Choroid plexus epithelial cell (primary cell): ENCODE measurements at places on chromosomes 3 and 15.

DNA sequence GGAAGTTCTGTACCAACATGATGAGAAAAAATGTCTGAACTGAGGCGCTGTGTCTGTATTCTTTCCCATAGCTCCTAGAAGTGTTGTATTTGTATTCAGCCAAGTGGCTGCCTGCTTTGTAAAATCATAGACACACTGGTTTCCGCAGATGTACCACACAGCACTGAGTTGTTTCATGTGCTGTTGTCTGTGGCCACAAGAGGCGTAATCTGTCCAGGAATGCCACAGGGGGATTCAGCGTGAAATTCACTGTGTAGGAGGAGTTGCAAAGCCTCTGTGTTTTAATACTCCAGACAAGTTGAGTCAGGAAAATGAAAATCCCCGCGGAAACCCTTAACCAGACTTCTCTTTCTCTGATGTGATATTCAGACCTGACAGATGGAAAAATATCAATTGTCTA lies 462.2 kb downstream of the NSUN3 start:
- DNase-seq, result peak; percentile 52

- DNase-seq, result peak; percentile 63
These were observed 552.5 kb upstream of the ROBO2 start for GRCh38 chr3:76487446-76487845.

- no peak for DNase-seq
These were observed 36.3 kb upstream of the ARIH1 start for GRCh38 chr15:72437650-72438316.

DNA sequence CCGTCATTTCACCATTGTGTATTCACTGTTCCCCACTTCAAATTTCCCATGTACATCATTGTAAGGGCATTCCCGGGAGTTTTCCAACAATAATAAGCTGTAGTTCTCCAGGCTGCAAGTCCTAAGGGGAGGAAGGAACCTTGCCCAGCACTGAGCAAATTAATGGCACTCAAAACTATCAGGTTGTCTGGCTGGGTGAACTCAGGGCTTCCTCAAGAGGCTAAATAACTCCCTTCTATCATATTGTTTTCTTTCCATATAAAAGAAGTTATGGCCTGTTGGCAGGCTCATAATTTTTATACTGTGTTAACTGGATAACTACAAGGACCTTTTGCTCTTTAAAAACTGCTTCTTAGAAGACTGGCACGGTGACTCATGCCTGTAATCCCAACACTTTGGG lies 71.4 kb downstream of the SEMA6D start:
- no peak for DNase-seq

DNA sequence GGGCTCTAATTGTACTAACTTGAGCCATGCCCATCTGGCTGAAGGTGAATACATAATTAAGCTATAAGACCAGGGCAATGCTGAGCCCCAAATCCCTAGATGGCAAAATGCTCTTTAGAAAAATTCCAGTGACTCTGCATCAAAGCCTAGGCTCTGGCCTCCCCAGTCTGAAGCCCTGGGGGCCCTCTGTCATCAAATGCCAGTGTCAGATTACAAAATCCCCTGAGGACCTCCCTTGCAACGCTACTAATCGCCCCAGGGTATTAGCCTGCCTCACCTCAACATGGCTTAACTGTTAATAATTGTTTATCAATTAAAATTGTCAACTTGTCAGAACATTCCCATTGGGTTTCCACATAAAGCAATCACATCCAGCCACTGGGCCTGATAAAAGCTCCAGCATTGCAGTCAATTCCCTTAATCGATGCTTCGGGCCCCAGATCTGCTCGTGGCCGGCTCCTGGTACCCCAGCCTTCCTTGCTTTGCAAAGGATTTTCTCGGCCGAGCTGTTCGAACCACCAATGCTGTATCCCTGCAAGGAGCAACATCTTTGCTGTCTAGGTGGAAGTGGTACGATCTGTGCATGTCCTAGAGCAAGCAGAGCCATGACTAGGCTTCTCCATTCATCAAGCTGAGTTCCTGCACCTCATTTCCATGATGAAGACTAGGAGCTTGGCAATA lies 151.7 kb downstream of the MEGF11 start:
- no peak for DNase-seq

GRCh38 chr15:50164458-50164857 lies 17.5 kb upstream of the SLC27A2 start:
- peak; percentile 28 for DNase-seq

DNA sequence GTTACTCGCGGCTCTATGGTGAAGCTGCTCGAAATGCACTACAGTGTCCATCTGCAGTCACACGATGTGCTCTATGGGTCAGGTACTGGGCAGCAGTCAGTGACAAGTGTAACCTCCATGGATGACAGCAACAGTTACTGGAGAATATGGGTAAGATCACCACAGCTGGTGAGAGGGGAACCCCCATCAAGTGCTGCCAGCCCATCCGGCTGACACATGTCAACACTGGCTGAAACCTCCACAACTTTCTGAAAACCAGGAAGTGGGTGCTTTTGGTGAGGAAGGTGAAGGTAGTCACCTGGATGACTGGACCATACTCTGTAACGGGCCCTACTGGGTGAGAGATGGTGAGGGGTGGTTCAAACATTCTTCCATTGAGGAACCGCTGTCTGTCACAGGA lies 87.4 kb upstream of the C15orf39 start:
- no peak for DNase-seq

DNA sequence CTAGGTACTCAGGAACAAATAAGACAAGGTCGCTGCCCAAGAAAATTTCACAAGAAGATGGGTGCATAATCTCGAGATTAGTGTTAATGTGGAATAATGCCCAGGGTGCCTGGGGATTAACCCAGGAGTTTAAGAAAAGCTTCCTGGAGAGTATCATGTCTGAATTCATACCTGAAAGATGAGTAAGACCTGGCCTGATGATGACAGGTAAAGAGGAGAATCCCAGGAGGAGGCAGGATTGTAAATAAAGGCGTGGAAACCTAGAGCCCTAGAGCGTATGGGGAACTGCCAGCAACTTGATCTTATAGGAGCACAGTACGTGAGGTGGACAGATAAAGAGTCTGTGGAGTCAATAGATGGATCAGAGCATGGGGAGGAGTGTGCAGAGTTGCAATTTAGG lies 43.0 kb downstream of the ARRDC4 start:
- no peak for DNase-seq

DNA sequence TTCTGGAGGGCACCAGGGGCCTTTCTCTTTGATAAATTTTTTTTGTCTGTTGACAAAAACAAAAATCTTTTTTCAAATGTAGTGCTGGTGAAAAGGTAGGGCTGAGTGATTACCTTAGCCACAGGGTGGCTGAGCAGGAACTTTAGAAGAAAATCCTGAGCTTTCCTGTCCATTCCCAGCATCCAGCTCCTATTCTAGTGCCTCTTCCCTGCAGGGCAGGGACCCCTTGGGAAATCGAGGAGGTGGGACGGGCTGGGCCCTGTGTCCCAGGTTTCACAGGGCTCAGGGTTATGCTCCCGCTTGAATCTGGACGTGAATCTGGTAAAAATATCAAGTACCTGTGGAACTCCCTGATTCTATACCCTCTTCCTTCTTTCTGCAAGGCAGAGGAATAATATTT lies 31.7 kb downstream of the EDEM1 start:
- DNase-seq, result no peak

DNA sequence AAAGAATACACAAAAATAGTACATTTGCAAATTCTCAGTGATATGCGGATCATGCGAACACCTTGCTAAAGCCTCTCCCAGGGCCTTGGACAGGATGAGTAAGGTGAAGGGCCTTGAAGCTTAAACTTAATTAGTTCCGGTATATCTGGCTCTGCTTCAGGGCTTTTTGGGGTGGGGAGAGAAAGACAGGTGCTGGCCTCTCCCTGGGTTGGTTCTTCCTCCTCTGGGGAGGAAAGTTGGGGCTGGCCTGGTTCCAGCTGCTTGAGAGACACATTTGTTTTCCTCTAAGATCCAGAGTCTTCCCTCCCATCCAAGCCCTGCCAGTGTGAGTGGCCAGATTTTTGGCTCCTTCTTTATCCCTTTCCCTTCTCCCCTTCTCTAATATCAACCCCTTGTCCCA lies 64.7 kb upstream of the EPHB3 start:
- no peak for DNase-seq

GRCh38 chr15:56241374-56242105 lies 2.1 kb downstream of the RFX7 start:
- DNase-seq, result peak; percentile 28

DNA sequence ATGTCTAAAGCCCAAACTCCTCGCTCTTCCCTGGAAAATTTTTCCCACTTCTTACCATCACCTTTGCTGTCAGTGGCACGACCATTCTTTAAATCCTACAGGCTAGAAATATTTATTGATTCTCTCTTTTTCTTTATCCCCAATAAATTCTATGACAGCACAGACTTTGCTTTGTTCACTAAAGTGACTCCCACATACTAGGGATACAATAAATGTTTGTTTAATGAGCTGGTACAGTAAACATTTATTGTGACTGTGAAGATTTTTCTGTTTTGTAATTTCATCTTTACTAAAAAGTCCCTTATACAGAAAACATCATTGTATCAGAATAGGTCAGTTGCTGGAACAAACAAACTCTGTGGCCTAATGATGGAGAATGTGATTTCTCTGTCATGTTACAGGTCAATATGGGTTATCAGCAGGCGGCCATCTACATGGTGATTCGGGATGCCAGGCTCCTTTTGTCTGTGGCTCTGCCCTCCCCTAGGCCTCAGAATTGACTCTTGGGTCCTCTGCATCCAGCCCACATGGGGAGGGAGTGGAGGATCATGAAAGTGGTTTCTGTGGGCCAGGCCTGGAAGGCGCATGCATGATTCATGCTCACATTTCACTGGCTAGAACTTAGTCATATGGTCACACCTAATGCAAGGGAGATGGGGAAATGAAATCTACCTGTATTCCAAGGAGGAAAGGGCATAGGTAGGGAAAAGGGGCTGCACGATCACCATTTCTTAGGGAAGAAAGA lies 22.7 kb upstream of the KNG1 start:
- DNase-seq, result no peak

DNA sequence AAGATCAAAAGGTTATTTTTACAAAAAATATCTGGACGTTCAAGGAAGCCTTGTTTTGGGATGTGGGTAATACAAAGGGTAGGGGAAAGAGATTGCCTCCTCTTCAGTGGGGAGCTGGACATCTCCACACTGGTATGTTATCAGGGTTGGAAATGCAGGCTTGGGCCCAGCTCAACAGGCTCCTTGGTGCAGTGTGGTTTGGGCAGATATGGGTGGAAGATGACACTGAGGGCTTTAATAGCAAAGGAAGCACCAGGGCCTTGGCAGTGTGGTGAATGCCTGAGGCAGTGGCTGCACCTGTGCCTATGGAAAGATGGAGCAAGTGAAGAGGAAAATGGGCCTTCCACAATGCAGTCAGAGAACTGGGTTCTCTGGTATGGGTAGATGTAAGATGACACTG lies 11.2 kb upstream of the MED12L start:
- DNase-seq, result no peak

GRCh38 chr15:83310521-83311456 lies 26.3 kb upstream of the BNC1 start:
- peak; percentile 37 for DNase-seq

GRCh38 chr15:49627407-49627877 lies 6.6 kb downstream of the DTWD1 start:
- peak; percentile 85 for DNase-seq

- DNase-seq, result peak; percentile 63
These were observed 58.2 kb downstream of the C3orf70 start for GRCh38 chr3:185094697-185095096.

- no peak for DNase-seq
These were observed 805.3 kb upstream of the LMCD1 start for GRCh38 chr3:7696320-7696719.

DNA sequence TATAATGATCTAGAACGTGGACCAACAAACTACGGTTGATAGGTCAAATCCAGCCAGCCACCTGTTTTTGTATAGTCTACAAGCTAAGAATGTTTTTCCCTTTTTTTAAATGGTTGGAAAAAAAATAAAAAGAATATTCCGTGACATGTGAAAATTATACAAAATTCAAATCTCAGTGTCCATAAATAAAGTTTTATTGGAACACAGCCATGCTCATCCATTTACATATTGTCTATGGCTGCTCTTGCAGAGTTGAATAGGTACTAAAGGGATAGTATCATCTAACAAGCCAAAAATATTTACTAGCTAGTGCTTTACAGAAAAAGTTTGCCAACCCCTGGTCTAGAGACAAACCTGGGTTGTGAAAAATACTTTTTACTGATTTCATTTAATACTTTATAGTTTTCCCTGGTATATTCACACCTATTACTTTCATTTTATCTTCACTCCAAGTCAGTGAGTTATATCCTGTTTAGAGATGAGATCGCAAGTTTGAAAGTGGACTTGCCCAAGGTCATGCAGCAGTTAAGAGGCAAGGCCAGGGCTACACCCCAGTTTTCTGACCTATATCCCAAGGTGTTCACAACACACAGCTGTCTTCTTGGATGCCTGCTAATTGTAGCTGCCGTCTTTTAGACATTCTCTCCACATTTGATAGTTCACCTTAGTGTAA lies 58.4 kb downstream of the IGF2BP2 start:
- no peak for DNase-seq

DNA sequence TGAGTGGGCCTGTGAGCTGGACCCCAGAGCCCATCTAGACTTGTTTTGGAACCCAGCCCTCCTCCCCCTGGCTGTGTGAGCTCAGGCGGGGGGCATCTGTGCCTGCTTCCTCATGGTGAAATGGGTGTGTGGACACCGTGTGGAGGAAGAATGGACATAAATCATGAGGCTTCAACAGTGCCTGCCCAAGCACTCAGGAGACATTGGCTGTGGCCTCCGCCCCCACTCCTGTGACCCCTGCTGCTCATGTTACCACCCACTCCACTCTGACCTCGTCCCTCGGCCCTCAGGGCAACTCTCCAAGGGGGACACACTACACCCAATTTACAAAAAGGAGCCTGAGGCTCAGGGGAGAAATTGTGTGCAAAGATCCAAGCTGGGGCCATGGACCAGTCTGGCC lies 16.6 kb downstream of the TPRA1 start:
- DNase-seq, result no peak

DNA sequence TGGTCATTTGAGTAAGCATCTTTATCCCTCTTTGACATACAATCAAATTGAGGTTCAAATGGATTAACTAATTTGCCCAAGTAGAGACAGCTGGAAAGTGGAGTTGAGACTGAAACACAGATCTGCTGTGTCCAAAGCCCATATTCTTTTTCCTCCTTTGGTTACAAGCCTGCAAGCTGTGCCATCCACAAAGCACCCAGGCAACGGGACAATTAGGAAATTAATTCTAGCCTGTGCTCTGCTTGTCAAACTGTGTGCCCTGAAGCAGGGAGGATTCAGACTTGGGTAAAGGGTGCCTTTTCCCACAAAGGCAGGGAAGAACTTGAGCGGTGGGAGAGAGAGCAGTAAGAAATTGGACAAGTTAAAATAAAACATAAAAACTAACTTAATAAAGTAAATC lies 127.9 kb downstream of the DTWD1 start:
- DNase-seq, result no peak

DNA sequence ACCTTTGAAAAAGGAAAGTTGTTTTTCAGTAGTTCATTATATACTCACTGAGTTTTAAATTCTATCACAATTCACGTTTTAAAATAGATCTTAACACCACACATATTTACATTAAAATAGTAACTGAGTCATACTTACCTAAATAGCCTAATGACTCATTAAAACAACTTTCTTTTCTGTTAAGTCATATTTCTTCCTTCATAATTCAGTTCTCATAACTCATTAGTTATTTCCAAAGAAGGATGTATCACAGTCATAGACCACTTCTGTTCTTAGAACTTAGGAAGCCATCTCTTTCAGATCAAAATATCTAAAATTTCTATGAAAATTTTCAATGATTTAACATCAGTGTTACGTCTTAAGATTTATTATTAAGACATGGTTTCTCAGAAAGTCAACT lies 885.9 kb downstream of the FHIT start:
- DNase-seq, result peak; percentile 37
